ENCODE measurements at places on chromosomes 3 and 15. TPM values are rescaled to one million over a fixed set of nuclear protein-coding genes. Genes with fewer than 3 reads are reported as not detected.

Gene TAGLN3
- not detected for total RNA-seq

Gene FBXL2
- not detected for total RNA-seq

Gene EID1
- 45.3 TPM for total RNA-seq

Gene LRRC49
- 0.39 TPM for total RNA-seq

Gene ALDH1A3
- total RNA-seq = not detected

Gene C3orf85
- not detected for total RNA-seq

Gene PAK6
- 0.36 TPM for total RNA-seq

Gene SOX14
- not detected for total RNA-seq

Gene RAD54L2
- 41.7 TPM for total RNA-seq

Gene CLSTN2
- not detected for total RNA-seq

Gene SAXO2
- 14.9 TPM for total RNA-seq

Gene NANOGP8
- not detected for total RNA-seq

Gene CP
- total RNA-seq = not detected

Gene SPATA12
- not detected for total RNA-seq

Gene B3GNT5
- 0.60 TPM for total RNA-seq

Gene DNAH12
- total RNA-seq = 0.19 TPM

Gene ARHGAP31
- 2.4 TPM for total RNA-seq

Gene SLC51A
- not detected for total RNA-seq

Gene EFL1
- 7.1 TPM for total RNA-seq

Gene HCN4
- total RNA-seq = not detected

Gene BLM
- total RNA-seq = 1.8 TPM

Gene PLOD2
- not detected for total RNA-seq

Gene CACNA2D3
- total RNA-seq = not detected

Gene ZBED2
- total RNA-seq = not detected

Gene C3orf80
- total RNA-seq = not detected

Gene NRG4
- total RNA-seq = not detected

Gene TNFAIP8L3
- total RNA-seq = not detected

Gene CFAP44
- 10.0 TPM for total RNA-seq

Gene PRR20G
- total RNA-seq = not detected

Gene P2RY1
- 0.11 TPM for total RNA-seq
